ENCODE measurements at places on chromosomes 1 and 21.

DNA sequence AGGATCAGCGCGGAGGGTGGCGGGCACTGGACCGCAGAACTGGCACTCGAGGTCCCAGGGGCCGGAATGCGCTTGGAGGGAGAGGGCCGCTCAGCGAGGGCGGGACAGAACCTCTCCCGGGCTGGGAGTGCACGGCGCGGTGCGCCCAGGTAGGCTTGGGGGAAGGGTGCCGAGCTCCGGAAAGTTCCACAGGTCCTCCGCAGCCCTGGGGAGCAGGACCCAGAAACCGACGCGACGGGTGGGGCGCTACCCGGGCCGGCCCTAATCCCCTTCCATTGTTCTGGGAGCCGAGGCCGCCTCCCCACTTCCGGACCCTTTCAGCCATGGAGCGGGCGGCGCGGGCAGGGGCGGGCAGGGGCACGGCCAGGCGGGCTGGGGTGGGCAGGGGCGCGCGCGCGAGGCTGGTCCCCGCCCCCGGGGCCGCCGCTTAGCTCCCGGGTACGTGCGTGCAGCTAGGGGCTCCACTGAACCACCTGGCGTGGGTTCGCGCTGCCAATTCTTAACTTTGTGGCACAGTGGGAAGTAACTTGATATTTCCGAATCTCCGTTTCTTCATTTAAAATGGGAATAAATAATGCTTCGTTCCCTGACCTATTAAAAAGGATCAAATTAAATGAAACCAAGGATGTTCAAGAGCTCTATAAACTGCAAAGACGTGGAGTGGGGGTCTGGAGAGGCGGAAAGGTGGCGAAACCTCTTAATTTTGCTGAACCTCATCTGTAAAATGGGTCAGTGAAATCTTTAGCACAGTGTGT is 20.7 kb downstream of the LGR6 start:
- no peak for DNase-seq

- no peak for DNase-seq
Observed at GRCh38 chr1:235063068-235063765, 65.4 kb downstream of the TOMM20 start.

DNA sequence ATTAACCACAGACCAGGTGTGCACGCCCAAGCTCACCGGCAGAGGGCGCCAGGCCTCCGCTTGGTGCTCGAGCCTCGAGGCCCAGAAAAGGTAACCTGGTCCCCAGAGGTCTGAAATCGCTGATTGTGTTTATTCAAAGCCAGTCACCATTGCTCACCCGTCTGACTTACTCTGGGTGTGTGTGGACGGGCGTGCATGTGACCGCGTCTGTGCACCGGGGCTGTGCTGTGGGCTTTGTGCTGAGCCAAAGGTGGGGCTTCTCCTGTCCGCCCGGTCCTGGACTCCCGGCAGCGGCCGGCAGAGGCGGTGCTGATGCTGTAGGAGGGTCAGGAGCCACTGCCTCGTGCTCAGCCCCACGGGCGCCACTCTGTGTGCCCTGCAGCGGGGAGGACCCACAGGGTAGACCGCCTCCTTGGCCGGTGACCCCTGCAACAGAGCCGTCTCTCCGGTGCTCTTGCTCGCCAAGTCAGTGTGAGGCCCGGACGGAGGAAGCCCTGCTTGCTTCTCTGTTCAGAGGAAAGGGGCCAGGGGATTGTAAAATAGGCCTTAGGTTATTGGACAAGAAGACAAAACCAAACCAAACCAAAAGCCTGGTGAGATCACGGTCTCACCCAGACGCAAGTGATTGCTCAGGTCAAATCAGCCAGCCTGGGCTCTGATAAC is 32.0 kb upstream of the BTG2 start:
- peak; percentile 83 for DNase-seq

DNA sequence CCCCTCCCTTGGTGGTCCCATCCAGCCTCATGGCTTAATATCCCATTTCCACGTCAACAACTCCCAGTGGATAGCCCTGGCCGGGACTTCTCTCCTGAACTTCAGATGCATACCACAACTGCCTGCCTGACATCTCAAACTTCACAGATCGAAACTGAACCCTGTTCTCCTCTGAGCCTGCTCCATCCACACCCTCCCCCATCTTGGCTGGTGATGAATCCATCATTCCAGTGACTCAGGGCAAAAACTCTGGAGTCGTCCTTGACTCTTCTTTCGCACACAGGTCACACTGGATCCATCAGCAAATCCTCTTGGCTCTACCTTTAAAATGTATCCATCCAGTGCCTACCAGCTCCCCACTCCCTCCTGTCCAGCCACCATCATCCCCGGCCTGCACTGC is 3.9 kb downstream of the TAS1R2 start:
- no peak for DNase-seq

GRCh38 chr21:36004441-36004840 is 55.9 kb downstream of the SETD4 start:
- DNase-seq: no peak

DNA sequence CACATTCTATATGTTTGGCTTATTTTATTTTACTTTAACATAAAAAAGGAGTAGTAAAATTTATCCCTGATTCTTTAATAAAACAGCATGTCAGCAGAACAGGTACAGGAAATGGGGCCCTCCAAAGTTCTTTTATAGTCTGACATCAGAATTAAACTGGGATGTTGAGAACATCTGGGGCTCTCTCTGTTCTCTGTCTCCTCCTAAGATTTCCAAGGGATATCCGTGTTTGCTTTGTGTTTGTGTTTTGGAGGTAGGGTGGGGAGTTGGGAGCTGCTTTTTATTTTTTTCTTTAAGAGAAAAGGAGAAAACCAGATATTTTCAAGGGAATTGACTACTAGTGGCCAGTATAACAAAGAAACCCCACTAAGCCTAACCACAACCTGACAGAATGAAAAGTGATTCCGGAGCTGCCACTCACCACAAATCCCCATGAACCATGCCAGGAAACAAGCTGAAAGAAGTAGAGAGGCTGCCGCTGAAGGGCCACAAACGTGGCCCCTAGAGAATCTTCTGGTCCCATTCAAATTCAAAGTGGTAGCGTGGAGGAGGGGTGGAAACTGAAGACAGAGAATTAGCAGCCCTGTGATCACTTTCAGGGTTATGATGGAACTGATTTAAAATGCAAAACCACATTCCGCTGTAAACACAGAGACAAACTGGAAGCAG is 369.6 kb upstream of the ADGRL2 start:
- DNase-seq: no peak

DNA sequence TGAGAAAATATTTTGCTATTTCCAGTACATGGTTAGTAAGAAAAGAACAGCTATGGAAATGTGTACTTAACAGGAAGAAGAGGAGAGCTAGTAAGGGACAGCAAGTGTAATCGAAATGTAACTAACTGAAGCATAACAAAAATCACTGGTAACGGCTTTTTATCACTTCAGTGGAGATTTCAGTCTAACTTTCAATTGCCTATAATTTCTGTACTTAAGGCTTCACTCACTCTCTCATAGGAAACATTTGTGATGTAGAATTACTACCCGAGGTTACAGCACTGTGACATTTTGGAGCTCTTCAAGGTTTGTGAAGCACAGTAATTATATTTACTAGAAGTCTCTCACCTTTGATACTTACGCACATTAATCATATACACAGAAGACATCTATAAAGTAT is 1119.1 kb downstream of the AMY1C start:
- DNase-seq: no peak

- DNase-seq: no peak
Observed at GRCh38 chr1:62420214-62420613, 16.6 kb upstream of the USP1 start.

- no peak for DNase-seq
Observed at GRCh38 chr1:24032981-24033380, 52.9 kb upstream of the SRSF10 start.

GRCh38 chr1:236281198-236281653 is 532 bp downstream of the ERO1B start:
- DNase-seq: peak; percentile 50

- DNase-seq: no peak
Observed at GRCh38 chr1:186681121-186681520, 898 bp upstream of the PTGS2 start.

- no peak for DNase-seq
Observed at GRCh38 chr1:244057474-244058385, 6.6 kb downstream of the ZBTB18 start.

DNA sequence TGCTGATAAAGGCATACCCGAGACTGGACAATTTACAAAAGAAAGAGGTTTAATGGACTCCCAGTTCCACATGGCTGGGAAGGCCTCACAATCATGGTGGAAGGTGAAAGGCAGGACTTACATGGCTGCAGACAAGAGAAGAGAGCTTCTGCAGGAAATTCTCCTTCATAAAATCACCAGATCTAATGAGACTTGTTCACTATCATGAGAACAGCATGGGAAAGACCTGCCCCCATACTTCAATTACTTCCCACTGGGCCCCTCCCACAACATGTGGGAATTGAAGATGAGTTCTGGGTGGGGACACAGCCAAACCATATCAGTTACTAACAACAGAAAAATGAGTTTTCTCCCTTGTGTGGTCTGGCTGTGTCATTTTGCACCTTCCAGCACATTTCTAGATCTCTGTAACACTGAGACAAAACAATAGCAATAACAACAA is 741.4 kb downstream of the KCNT2 start:
- DNase-seq: no peak

DNA sequence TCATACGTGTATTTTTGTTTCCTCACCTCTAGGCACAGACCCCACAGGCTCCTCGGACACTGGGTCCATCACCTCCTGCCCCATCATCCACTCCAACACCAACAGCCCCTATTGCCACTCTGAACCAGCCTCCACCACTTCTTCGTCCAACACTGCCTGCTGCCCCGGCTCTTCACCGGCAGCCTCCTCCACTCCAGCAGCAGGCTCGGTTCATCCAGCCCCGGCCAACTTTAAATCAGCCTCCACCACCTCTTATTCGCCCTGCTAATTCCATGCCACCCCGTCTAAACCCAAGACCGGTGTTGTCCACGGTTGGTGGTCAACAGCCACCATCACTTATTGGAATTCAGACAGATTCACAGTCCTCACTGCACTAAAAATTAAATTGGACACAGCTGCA is 13.2 kb upstream of the TRAF5 start:
- no peak for DNase-seq

DNA sequence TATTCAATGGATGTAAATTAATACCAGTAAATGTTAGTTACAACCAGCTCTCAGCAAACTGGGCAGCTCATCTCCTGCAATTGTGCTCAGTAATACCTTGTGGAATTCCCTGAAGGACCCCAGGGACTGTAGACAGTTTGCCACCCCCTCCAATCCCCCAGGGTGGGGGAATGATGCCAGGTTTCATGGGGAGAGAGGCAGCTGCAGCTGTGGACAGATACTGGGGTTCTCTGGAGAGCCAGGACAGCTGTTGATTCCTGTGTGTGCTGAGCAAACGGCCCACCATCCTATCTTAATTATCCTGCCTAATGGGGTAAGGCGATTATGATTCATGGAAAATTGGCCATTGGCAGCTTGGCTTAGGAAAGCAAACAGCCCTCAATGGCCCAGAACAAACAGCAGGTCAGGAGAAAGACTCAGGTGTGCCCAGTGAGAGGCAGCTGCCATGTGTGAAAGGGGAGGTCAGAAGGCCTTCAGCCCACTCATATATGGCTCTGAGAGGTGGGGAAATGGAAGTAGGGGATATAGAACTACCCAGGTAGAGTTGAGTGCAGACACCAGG is 148.9 kb upstream of the CTTNBP2NL start:
- no peak for DNase-seq

DNA sequence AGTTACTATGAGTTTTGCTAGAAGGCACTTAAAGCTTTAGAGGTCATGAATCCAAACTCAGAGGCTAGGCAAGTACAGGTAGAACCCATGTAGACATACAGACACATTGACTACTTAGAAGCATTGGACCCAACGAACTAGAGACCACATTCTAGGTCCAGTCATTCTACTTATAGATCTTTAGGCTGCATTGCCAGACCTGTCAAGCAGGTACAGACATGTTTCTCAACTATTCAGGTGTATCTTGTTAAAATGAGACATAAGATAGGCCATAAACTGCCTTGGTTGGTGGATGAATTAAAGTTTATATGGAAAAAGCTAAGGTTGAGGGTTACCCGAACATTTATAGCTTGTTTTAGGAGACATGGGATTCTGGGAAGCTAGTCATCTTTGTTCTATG is 6.5 kb downstream of the ZP4 start:
- DNase-seq: no peak

- no peak for DNase-seq
Observed at GRCh38 chr1:213643360-213643759, 344.4 kb upstream of the PROX1 start.

DNA sequence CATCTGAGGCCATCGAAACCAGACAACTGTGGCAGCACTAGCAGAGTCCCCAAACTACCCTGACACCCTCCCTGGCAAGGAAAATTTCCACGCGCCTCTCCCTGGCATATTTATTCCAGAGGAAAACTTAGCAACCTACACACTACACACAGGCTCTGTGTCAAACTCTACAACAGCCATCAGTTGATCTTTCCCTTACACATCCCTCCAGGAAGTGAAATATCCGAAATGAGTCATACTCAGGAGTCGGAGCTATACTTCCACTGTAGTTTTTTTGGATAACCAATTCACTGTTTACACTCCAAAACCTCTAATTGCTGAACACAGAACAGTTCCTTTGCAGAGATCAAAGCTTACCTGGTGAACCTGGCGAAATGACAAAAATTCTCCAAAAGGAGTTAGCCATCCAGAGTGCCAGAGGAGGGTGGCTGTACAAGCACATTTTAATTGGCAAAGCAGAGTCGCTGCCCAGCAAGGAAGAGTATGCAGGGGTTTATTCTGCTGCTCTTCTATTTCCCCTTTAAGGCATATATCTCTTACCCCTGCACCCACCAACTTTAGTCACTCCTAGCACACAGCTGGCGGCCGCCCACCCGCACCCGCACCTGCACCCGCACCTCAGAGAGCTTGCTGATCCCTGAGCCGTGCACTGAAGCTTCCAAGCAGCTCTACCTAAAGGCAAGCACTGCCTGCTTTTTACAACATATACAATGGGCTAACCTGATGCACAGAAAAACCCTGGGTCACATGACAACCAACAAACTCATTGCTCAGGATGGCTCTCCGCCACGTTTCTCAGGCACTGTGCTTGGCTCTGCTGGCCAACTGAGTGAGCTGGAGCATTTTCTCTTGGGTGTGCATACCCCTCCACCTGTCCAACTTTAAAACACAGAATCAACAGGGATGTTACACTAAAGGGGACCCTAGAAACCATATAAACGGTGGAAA is 54.9 kb downstream of the CAPZB start:
- no peak for DNase-seq

DNA sequence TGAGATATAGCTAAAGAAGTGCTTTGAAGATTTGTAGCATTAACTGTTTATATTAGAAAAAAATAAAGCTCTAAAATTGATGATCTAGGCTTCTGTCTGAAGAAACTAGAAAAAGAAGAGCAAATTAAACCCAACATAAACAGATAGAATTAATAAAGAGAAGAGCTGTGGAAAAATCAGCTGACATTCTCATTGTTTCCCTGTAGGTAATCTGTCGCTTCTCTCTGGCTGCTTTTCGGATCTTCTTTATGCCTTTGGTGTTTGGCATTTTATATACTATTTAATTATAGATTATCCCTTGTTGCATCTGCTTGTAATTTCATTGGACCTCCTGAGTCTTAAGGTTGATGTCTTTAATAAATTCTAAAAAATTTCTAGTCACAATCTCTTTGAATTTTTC is 59.8 kb downstream of the MPZL1 start:
- DNase-seq: no peak
